ENCODE measurements at places on chromosomes 5 and 9.

- DNase-seq: peak; percentile 40
Observed at GRCh38 chr9:130042885-130043653, at the start of gene FNBP1. TSS of gene FNBP1 (minus strand) at chr9:130043189. CDS start at chr9:130042975, 214 bp downstream.

DNA sequence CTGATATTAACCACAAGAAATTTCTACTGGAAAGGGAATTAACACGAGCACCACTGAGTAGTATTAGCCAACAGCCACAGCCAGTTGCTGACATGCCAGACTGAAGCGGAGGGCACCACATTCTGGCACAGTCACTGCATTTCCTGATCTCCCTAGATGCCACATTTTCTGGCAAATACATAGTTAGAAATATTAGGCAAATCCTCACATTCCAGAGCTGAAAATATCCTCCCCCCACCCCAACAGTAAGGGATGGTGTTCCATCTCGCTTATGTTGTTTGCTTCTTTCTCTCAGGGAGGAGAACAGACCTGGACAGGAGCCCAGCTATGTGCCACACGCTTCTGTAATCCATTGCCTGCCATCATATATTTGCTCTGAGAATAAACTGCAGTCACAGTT lies 32.8 kb upstream of the MCTP1 start:
- no peak for DNase-seq

GRCh38 chr5:172543484-172544298 lies 89.4 kb upstream of the SH3PXD2B start:
- DNase-seq: no peak

GRCh38 chr9:10260501-10260900 lies 352.3 kb downstream of the PTPRD start:
- DNase-seq: no peak

- no peak for DNase-seq
Observed at GRCh38 chr9:110076894-110077725, 130.8 kb downstream of the C9orf152 start.

- DNase-seq: no peak
Observed at GRCh38 chr9:38344566-38345324, 47.8 kb upstream of the ALDH1B1 start.

- no peak for DNase-seq
Observed at GRCh38 chr9:123475407-123475806, 119.4 kb downstream of the CRB2 start.

DNA sequence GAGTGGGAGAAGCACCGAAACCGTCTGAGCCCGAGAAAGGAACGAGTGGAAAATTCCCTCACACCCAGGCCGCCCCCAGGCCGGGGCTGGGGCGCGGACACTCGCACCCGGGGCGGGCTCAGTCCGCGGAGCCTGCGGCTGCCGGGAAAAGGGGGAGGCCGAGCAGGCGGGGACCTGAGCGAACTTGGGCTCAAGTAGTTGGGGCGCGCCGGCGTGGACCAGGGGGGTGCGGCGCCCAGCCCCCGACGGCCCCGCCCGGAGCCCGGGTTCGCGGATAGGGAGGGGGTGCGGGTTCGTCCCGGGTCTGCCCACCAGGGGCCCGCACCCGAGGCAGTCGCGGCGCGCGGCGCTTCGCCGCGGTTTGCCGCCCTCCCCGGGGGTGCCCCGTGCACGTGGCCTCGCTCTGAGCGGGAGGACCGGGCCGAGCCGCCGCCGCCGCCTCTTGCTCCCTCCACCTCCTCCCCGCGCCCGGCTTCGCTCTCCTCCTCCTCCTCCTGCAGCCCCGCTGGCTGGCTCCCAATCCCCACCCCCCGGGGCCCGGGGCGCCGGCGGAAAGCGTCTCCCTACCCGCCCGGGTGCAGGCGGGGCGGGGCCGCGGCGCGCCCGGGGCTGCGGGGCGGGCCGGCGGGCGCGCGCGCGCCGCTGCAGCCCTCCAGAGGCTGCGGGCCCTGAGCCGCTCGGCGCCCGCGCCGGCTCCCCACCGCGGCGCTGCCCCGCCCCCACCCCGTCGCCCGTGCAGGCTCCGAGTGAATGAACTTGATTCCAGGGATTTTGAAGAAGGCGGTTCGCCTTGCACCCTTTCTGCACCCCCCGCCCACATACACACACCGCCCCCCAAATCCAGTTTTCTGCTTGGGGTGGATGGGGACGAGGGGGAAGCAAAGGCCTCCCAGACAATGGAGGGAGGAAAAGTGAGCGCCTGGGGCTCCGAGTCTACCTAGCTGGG lies 1.3 kb upstream of the NFIB start:
- peak; percentile 52 for DNase-seq

DNA sequence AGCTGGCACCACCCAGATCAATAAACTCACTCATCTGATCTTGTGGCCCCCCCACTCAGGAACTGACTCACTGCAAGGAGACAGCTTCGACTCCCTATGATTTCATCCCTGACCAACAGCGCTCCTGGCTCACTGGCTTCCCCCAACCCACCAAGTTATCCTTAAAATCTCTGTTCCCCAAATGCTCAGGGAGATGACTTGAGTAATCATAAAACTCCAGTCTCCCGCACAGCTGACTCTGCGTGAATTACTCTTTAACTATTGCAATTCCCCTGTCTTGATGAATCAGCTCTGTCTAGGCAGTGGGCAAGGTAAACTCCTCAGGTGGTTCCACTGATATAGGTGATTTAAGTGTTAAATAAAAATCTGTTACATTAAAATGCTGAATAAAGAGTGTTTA lies 1.9 kb upstream of the TRIM32 start:
- no peak for DNase-seq

- peak; percentile 42 for DNase-seq
Observed at GRCh38 chr5:81852291-81853029, 101.6 kb upstream of the SSBP2 start.
